ENCODE measurements at places on chromosomes 3 and 15.

DNA sequence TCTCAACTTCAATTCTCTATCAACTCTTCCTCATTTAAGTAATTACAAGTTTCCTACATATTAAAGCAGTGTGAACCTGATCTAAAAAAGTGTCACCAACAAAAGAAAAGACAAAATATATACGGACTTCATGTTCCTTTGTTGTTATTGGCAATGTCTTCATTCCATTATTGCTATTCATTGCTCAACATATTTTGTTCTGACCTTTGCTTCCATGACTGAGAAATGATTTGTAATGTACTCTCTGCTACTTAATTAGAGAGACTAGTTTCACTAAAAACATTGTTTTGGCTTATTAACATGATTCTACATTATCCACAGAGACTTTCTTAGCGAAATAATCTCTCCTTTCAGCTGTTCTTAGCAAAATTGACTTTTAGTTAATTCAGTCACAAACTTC is 657.2 kb upstream of the ROBO1 start:
- no peak for DNase-seq

- DNase-seq: no peak
Observed at GRCh38 chr3:136919799-136920580, 37.8 kb upstream of the IL20RB start.

DNA sequence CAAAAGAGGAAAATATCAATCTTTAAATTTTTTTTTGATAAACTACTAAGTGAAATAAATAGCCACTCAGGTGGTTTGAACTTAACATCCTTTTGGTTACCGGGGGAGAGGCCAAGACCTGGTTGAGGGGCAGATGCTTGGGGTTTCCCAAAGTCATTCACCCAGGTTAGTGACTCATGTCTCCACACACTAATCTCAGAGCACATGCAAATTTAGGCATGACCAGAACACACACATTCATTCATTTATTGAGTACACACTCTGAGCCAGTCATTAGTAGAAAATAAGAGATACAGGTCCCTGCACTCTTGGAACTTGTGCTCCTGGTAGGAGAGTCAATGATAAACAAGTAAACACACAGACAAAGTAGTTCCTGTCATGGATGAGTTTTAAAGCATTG is 7.3 kb downstream of the ILDR1 start:
- DNase-seq: no peak

- DNase-seq: no peak
Observed at GRCh38 chr3:170826047-170826446, 43.9 kb downstream of the RPL22L1 start.

DNA sequence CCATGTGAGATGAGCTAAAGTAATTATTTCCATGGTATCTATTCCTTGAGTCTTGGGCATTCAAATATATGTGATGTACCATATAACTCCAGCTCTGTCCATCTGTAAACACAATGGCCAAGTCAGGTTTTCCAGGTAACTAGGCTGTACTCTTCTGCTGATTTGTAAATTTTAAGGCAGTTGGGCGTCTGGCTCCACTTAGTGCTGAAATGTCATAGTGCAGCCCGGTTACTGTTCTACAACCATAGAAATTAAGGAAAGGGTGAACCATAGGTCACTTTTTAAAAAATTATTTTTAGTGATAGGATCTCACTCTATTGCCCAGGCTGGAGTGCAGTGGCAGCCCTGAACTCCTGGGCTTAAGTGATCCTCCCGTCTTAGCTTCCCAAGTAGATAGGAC is 44.7 kb upstream of the GOLM2 start:
- no peak for DNase-seq

DNA sequence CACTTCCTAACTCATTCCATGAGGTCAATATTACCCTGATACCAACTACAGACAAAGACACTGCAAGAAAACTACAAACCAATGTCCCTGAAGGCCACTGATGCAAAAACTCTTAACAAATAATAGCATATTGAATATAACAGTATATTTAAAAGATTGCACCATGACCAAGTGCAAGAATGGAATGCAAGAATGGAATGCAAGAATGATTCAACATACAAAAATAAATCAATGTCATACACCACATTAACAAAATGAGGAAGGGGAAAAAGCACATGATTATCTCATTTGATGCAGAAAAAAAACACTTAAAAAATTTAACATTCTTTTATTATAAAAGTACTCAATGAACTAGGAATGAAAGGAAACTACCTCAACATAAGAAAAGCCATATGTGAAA is 463.1 kb upstream of the NECTIN3 start:
- DNase-seq: no peak

DNA sequence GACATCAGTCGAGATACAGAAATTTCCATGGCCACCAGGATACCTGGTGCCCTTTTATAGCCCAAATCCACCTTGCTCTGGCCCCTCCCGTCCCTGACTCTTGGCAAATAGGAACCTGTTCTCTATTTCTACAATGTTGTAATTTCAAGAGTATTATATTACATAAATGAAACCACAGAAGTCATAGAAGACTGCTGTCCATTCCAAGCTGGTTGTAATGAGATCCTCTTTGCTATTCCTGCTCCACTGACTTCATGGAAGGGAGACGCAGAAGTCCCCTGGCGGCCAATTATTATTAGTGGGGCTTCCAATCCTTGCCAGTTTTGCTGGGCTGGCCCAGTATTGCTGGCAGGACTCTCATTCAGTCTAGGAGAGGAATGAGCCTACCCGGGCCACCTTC is 26.6 kb downstream of the DCP1A start:
- no peak for DNase-seq

DNA sequence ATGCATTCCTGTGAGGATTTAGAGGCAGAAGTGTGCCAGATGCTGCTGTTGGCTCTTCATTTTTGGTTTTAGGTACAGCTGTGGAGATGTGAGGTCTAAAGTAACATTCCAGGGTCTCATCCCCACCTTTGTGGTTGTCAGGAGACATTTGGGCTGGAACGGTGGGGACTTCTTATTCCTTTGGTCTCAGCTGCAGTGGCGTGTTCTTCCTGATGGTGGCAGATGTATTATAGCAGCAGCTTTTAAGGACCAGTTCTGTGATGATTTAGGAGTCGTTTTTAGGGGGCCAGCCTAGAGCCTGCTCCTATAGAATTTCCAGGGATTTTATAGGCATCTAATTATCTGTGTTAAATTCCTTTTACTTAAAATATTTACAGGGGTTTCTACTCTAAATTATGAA is 221.0 kb upstream of the EOMES start:
- DNase-seq: no peak

DNA sequence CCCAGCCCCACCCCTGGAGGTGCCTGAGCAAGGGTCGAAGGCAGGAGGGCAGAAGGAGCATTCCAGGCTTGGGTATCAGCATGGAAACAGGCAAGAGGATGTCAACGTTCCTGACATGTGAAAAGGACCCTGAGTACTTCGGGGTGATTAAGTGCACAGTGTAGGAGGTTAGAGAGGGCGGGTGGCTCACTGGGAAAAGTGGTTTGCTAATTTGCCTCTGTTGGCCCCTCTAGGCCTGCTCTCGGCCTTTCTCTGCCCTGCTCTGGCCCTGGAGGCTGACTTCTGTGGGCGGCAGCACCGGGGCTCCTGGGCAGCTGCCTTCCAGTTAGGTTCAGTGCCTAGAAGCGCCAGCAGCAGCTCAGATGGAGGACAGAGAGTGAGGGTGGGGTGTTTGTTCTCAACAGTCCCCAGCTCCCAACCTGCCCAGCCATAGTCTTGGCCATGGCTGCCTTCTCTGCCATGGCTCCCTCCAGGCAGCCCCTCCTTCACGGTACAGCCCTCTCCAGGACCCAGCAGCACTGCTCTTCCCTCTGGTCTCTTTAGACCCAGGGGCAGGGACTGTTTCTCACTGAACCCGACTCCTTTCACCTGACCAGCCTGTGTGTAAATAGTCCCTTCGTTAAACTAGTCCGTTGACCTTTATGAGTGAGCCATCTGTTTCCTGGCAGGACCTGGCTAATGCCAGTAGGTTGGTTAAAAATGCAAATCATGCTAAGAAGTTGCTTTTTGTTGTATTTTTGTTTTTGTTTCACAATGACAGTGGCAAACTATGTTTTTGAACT is 107.1 kb upstream of the TPM1 start:
- DNase-seq: no peak

GRCh38 chr3:93904568-93904967 is 69.1 kb downstream of the PROS1 start:
- no peak for DNase-seq

DNA sequence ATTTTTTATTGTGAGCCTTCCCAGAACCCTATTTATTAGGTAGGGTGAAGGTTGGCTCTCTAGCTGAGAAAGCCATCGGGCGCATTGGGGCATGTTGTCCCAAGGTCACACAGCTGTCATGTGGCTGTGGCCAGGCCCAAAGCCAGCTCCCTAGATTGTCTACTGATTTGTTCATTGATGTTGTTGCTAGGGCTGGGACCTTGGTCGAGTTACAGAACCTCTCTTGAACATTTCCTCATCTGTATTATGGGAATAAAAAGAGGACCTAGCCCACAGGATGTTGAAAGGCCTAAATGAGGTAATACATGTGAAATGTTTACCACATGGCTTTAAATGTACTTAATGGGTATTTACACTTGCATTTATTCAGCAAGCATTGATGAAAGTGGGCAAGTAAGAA is 252.5 kb downstream of the SUCLG2 start:
- DNase-seq: no peak

- peak; percentile 84 for DNase-seq
Observed at GRCh38 chr15:43913026-43913780, 86.4 kb downstream of the WDR76 start.

DNA sequence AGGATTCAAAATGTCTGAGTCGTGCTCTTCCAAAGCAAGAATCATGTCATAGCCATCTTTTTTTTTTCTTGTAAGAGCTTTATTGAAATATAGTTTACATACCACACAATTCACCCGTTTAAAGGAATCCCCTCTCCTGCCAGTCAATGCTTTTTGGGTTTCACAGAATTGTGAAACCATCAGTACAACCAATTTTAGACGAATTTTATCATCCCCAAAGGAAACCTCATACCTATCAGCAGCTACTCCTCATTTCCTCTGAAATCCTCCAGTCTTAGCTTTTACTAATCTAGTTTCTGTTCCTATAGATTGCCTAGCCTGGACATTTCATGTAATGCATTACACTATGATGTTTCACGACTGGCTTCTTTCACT is 39.6 kb downstream of the ADIPOQ start:
- DNase-seq: no peak

DNA sequence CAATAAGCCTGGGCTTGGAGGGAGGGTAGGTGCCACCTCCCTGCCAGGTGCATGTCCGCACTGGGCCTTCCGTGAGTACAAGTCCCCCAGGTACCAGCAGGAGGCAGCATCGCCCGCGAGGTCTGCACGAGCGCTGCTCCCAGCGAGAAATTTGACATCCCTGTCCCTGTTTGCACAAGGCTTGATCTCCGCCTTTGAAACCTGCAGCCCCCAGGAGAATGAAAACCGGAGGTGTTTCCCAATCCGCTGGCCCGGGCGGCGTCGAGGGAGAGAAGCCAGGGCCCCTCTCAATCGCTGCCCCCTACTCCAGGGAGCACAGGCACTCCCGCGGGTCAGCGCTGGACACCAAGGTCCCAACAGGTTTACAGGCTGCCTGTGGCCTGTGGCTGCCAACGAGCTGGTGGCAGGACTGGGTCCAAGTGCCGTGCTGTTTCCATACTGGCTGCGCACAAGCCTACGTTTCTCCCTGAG is 961 bp downstream of the HAPLN3 start:
- DNase-seq: peak; percentile 74

DNA sequence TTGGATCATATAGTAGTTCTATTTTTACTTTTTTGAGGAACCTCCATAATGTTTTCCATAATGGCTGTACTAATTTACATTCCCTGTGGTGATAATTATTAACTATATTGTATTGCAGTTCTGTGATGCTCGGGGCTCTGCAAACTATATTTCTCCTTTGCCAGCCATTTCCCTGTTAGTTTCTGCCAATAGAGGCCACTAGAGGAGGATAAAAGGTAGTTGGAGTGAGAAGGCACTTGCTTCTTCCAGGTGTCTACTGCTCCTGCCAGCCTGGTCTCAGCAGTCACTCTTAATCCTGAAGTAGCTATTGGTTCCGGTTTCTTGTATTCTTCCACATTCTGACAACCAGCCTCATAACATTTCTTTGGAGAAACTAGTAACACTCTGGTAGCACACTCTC is 233.9 kb upstream of the GBE1 start:
- no peak for DNase-seq

- DNase-seq: no peak
Observed at GRCh38 chr3:23442598-23443383, 239.7 kb downstream of the UBE2E2 start.

DNA sequence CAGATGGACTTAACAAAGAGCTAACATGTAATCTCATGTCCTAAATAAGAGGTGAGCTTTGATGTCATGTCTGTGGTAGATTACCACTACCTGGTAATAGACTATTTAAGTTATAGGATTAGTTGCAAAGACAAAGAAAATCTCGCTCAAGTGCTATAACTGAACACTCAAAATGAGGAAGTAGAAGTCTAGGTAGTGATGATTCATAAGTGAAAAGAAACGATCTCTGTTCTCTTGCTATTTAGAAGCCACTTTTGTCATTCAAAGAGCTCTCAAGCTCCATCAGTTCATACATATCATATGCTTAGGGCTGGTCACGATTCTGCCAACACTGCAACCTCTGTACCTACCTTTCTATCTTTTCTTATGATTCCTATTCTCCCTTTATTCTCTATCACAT is 110.9 kb downstream of the EDEM1 start:
- no peak for DNase-seq

DNA sequence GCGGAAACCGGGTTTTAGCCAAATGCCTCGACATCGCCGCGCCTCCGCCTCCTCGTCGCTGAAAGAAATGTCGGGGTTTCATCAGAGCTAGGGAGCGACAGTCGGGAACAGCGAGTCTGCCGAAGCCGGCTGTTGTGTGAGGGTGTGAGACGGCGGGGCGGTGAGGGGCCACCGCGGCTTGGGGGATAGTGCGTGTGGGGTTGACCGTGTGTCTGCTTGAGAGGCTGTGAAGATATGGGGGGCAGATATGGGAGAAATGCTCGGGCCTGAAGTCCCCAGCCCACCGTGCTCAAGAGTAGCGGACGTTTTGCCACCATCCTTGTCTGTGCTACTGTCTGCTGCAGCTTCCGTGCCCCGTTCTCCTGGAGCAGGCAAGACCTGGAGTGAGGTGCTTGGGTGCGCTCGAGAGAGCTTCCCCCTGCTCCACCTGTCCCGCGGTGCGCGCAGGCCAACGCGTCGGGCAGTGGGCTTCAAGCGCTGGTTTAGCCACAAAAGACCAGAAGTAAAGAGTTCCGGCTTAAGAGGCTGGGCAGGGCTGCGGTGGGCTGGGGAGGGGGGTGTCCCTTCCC is 716 bp upstream of the ISLR2 start:
- no peak for DNase-seq

GRCh38 chr3:100556673-100557310 is 52.6 kb upstream of the ADGRG7 start:
- DNase-seq: no peak

- DNase-seq: peak; percentile 29
Observed at GRCh38 chr3:29649815-29650547, 369.1 kb downstream of the RBMS3 start.

All from hepatic stellate cell (primary cell).